ENCODE measurements at places on chromosomes 6 and 20.

GRCh38 chr20:34316196-34316814 lies 13.2 kb upstream of the AHCY start:
- no peak for DNase-seq

- no peak for DNase-seq
Observed at GRCh38 chr20:62949153-62949821, 3.2 kb upstream of the SLC17A9 start.

DNA sequence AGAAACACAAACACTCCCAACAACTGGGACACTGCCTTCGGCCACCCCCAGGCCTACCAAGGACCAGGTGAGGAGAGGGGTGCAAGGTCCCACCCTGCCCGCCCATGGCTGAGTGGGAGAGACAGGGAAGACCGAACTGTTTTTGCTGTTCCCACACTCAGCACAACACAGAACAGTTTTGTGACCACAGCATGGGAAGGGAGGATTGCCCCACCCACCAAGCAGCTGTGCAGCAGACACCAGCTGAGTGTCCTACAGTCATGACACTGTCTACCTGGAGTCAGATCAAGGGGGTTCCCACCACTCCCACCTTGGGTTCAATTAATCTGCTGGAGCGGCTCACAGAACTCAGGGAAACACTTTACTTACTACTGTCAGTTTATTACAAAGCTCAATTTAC lies 73.9 kb downstream of the SNX9 start:
- DNase-seq = no peak

DNA sequence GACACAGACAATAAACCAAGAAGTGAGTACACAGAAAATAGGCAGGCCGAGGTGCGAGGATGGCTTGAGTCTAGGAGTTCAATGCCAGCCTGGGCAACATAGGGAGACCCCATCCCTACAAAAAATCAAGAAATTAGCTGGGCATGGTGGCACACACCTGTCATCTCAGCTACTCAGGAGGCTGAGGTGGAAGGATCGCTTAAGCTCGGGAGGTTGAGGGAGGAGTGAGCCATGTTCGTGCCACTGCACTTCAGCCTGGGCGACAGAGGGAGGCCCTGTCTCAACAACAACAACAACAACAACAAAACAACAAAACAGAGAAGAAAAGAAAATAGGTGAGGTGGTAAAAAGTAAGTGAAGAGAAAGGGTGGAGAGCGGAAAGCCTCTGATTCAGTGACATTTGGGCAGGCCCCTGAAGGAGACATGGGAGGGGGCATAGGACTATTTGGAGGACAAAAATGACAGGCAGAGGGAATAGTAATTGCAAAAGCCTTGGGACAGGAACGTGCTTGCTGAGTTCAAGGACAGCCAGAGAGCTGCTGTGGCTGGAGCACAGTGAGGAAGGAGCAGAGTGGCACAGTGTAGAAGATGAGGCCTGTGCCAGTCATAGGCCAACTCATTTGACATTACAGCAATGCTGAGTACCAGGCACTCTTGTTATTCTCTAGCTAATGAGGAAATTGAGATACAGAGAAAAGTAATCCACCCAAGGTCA lies 160.6 kb downstream of the VEGFA start:
- DNase-seq = no peak

DNA sequence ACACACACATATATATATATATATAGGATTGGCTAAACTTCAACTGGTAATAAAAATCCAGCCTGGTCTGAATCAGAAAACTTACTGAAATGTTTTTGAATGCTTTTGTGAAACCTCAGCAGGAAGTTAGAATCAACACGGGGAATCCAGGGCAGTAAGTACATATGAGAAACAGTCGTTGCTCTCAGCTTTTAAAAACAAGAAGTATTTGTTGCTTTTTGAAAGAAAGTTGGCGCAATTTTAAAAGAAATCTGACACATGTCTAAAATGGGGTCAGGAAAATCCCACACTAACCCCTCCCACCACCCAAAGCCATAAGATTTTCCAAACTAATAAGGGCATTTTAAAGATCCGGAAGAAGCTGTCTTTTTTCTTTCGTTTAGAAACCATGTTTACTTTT lies 11.5 kb upstream of the CCDC170 start:
- DNase-seq = peak; percentile 48

DNA sequence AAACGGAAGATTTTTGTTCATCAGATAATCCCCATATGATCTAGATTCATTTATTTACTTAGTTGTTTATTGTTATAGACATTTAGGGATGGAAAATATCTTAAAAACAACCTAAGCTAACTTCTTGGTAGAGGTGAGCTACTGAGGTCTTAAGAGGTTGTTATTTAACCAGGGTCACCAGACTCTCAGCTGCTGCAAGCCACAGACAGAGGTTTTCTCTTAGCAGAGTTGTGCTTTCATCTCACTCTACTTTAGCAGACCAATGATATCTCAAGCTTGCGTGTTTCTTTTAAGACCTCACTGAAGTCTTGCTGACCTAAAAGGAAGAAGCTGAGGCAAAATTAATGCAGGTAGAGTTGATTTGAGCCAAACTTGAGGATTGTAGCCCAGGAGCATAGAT lies 43.6 kb downstream of the NCOA7 start:
- peak; percentile 30 for DNase-seq

DNA sequence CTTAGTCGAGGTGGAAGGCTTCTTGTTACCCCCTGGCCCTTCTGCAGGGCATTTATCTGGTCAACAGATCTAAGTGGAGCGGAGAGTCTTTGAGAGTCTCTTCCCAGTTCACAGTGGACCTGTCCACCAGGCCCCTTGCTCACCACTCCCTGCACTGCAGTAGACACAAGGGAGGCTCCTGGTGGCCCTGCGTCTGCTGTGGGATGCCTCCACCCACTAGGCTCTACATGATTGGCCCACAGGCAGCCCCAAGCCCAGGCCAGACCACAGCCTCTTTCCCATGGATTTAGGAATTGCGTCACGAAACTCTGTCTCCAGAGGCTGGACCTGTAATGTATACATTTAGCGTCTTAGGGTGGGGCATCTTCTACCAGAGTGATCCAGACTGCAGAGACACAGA lies 28.4 kb downstream of the TBC1D7 start:
- DNase-seq = no peak

DNA sequence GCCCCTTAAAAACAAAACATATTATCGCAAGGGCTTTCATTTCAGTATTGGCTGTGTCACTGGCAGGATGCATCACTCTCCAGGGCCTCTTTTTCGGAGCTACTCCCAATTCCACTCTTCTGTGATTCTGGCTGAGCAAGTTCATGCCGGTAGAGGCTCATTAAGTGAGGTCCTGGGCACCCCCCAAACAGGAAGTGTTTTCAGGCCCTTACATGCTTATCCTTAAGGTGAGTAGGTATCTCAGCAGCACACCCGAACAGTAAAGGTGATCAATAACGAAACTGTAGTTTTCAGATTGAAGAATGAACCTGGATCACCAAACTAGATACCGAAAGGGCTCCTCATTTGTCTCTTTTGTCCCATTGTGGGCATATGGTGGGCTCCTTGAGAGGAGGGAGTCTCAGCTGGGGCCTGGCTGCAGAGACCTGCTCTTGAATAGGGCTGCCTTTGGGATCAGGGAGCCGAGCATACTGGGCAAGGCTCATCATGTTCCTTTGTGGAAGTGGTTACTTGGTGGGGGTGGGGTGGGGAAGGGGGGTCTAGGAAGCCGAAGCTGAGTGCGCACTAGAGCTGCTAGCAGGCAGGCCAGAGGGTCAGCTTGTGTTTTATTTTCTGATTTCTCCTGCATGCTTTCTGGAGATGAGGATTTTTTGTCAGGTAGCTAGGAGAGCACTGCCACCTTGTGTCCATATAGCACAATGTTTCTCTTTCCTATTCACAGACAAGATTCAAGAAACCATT lies 65.2 kb downstream of the CDS2 start:
- DNase-seq = peak; percentile 62

DNA sequence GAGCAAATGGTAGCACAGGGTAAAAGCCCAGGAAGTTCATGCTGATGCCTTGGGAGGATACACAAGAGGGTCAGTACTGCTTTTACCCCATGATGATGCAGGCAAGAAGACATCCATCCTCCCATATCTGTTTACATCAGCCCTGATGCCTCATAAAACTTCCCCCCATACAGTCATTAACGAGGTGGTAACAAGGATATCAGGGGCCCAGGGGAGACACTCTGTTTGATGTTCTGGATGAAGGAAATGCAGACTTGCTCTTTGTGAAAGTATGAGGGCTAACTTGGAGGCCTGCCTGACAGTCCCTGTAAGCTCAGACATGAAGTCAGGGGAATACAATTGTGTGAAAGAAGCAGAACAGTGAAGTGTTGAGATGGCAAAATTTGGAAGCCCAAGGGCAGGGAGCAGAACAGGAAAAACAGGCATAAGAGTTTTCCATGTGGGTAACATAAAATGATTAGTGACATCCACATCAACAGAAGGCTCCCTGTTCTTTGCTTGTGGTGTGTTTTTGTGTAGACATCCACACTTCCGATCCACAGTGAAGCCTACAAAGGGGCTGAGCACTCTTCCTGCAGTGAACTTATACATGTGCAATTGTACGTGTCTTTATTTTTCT lies 813.4 kb downstream of the MAFB start:
- no peak for DNase-seq

GRCh38 chr6:33092385-33092784 lies 16.6 kb downstream of the HLA-DPB1 start:
- DNase-seq = no peak

- no peak for DNase-seq
Observed at GRCh38 chr6:149049230-149049629, 268.3 kb upstream of the TAB2 start.

- DNase-seq = no peak
Observed at GRCh38 chr6:109877028-109878004, 100.8 kb upstream of the GPR6 start.

GRCh38 chr6:40924839-40925238 lies 114.2 kb downstream of the UNC5CL start:
- DNase-seq = no peak

DNA sequence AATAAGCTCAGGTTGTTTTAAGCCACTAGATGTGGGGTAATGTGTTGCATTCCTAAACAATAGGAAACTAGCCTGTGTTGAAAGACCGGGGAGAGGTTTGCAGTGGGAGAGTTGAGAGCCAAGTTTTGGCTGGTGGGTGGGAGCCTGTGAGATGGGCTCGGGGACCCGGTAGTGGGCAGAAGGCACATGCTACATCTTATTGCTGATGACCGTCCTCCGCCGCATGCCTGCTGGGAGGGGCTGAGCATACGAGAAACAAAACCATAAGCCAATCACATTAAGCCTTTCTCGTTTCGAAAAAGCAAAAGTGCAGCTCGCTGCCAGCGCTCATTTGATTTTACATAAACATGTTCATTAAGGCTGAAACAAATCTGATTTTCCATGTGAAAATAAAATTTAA lies 57.4 kb upstream of the MPC1 start:
- DNase-seq = no peak

DNA sequence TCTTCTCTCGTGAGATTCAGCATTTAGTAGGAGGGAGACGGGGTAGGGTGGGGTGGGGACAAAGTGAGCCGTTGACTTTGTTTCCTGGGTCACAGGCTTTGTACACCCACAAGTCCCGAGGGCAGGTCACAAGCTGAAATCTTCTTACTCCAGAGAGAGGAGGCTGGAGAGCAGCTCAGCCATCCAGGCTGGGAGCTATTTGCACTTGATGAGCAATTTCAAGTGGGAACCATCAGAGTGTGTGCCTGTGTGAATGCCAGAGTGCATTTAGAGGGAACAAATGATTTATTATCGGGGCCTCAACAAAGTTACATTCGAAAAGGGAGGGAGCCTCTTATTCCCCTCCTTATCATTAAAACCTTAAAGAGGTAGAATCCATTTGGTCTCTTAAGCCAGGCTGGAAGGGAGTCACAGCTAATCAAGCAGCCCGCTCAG lies 155.7 kb upstream of the JARID2 start:
- DNase-seq = no peak

GRCh38 chr6:40176152-40176551 lies 241.9 kb upstream of the MOCS1 start:
- DNase-seq = no peak

GRCh38 chr6:137424251-137424650 lies 69.9 kb downstream of the OLIG3 start:
- no peak for DNase-seq

DNA sequence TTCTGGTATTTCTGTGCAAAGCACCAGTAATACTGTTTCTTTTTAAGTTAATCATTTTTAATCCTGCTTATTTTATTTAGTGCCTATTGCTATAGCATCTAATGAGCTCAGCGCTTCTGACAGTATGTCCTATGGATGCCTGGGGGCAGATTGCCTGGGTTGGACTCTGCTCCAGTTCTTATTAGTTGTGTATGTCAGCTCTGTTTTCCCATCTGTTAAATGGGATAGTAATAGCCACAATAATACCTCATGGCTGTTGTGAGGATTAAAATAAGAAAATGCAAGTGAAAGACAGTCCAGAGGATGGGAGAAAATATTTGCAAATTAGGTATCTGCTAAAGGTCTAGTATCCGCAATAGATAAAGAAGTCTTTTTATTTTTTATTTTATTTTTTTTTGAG lies 87.0 kb downstream of the UTRN start:
- no peak for DNase-seq

DNA sequence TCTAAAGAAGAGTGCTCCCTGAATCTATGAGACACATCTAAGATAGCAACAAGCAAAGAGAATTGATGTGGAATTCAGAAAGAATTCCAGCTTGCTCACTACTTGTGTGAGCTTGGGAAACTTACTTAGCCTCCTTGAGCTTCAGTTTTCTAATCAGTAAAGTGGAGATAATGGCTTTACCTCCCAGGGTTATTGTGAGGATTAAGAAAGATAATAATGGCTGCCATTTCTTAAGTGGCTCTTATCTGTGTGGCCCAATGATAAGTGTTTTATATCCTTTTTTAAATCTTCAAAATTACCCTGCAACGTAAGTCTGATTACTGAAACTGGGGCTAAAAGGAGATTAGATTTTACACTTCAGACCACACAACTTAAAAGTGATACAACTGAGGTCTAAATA lies 418.5 kb downstream of the LMBRD1 start:
- DNase-seq = no peak

DNA sequence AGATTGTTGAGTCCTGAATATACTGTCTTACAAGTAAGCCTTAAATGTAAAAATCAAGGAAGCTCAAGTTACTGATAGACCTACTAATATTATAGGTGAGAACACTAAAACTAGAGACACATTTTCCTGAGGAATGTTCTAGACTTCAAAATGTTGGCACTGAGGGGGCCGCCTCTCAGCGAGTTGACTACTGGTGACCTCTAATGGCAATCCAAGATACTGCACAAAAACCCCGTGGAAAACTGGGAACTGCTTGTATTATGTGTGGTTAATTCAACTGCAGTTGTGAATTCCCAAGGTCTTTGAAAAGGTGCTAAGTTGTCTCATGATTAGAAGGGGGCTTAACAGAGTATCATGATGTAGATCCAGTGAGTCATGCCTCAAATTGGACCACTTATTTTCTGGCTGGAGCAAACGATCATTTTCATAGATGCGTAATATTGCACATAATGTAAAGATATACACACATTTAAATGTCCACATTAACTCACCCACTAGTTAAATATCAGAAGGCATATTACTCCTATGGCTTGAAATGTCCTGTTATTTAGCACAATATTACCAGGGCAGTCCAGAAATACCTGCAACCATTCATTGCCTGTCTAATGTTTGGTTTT lies 336.2 kb downstream of the FOXA2 start:
- no peak for DNase-seq

Measured in CD4-positive, alpha-beta T cell treated with Interleukin-4 for 4 hours (primary cell).